Fibroblast of lung (primary cell): ENCODE measurements at places on chromosomes 7 and 10. TPM values are rescaled to one million over a fixed set of nuclear protein-coding genes. Genes with fewer than 3 reads are reported as not detected.

- DNase-seq = peak; percentile 77
Observed at GRCh38 chr7:112112822-112113255, 93.4 kb downstream of the DOCK4 start.

DNA sequence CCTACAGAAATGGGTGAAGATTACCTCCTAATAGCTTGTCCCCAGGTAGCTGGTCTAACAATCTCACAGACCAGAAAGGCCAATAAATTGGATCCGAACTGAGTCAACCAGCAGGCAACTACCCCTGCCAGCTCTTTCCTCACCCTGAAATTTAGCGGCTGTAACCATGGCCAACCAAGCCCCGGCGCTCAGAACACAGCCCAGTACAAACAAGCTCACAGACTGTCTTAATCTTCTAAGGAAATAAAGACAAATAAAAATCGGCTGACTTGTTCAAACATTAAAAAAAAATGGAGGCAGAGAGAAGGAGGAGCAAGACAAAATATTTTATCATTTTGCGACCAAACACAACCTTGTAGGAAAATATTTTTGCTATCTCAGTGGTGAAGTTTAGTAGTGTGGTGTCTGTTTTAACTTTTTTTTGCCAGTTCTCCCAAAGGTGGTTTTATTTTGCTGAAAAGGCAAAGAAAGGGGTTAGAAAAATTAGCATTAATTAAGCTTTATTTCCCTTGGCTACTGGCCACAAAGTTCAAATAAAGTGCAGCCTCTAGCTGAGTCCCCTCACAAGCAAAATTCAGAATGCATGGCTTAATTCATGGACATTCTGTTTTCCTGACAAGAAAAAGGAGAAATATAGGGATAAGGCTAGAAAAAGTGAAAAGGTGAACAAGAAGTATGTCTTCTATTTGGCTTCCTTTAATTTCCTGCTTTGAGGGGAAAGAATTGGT is 313.0 kb upstream of the NPVF start:
- no peak for DNase-seq

GRCh38 chr10:117609095-117609795 is 66.7 kb downstream of the EMX2 start:
- no peak for DNase-seq

GRCh38 chr7:145398758-145399157 is 562.9 kb upstream of the TPK1 start:
- DNase-seq = peak; percentile 86

- DNase-seq = no peak
Observed at GRCh38 chr10:8665322-8665721, 610.8 kb downstream of the GATA3 start.

- DNase-seq = peak; percentile 2
Observed at GRCh38 chr10:116665541-116666125, 44.9 kb downstream of the PNLIPRP2 start.

DNA sequence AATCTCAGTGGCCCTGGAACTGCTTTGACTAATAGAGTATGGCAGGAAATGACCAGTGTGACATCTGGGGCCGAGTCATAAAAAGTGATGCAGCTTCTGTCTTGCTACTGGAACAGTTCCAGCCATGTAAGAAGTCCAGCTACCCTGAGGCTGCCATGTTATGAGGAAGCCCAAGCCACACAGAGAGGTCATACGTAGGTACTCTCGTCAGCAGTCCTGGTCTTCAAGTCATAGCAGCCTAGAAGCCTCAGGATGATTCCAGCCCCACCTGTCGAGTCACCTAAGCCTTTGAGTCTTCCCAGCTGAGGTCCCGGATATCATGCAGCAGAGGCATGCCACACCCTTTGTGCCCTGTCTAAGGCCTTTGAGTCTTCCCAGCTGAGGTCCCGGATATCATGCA is 92.1 kb downstream of the PPP1R3C start:
- DNase-seq = peak; percentile 73

DNA sequence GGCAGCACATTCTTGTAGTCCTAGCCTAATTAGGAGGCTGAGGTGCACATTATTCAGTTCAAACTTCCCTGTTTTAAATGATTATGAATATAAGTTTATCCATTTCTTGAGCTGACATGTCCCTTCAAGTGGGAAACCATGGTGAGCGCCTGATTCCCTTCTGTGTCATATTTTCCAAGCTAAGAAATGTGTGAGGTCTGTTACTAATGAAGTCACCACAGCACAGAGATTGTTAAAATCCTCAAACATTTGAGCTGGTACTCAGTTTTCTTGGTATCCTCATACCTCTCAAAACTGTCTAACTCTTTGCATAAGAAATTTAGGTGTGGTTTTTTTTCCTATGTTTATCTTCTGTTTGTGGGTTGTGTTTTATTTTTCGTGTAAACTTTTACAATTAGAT is 926.8 kb downstream of the GATA3 start:
- DNase-seq = no peak

DNA sequence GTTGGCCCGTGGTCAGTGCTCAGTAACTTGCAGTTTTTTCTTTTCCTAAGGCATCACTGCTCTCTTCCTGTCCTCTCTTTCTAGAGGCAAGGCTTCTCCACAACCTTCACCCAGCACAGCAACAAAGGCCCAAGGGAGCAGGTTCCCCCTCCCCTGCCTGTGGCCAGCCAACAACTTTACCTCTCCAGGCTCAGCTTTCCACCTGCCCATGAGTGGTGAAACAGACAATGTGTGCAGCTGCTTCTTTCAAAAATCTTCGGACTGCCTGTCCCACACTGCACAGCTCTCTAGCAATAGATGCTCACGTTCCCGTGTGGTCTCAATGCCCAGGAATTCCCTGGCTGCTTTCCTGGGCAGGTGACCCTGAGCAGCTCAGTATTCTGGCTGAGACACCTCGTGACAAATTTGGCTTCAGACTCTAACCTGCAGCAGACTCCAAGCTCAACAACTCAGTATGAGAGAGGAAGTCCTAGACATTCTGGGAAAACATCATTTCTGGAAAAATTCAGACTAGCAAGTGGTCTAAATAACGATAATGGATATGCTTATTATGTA is 28.9 kb upstream of the TMEM72 start:
- DNase-seq = no peak

DNA sequence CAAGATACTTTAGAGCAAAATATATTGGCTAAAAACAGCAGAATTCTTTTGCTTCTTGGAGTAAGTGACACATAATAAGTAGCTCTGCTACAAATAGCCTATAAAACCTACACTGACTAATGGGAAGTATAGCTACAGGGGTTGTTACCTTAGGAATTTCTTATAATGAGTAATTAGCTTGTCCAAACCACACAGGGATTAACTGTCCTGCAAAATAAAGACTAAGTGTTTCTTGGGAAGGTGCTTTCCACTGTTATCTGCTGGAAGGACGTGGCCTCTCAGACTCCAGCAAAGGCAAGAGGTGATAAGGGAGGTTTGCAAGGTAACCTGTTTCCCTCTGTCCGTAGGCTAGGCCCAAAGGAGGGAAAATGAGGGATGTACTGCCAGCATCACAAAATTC is 302.4 kb downstream of the DOCK4 start:
- DNase-seq = no peak

DNA sequence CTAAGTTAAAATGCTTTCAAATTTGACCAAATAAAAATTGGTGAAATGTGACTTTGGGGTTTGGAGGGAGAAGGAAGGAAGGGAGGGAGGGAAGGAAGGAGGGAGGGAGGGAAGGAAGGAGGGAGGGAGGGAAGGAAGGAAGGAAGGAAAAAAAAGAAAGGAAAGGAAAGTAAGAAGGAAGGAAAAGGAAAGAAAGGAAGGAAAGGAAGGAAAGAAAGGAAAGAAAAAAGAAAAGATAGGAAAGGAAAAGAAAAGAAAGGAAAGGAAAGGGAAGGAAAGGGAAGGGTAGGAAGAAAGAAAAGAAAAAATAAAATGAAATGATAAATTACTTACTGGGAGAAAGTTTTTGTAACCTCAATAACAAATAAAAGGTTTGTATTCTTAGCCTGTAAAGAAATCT is 24.1 kb upstream of the GGCT start:
- DNase-seq = no peak

DNA sequence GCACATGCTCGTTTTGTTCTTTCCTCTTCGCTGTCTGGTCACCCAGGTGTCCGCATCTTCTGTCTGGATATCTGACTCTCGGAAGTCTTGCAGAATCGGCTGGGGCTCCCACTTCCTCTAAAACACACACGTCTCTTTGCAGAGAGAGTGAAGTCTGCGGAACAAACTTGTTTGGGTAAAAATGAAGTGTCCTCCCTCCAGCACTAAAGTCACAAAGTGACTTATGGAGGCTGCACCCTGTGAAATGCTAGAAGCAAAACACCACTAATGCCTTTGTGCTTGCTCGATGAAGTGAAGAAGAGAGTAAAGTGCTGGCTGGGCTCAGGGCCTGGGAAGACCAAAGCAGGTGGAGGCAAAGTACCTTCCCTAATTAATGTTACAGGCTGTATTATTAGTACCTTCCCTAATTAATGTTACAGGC is 71.4 kb downstream of the FGFR2 start:
- no peak for DNase-seq

Gene ARHGAP21
- total RNA-seq = 105 and 173 TPM in 2 replicates

Gene OR2A1
- under 0.01 and 0.17 TPM in 2 replicates for total RNA-seq

Gene SLC26A3
- total RNA-seq = not detected in 2 replicates

Gene SPDYE16
- total RNA-seq = 0.17 and 0.51 TPM in 2 replicates
